ENCODE measurements at places on chromosomes 13 and 19.

DNA sequence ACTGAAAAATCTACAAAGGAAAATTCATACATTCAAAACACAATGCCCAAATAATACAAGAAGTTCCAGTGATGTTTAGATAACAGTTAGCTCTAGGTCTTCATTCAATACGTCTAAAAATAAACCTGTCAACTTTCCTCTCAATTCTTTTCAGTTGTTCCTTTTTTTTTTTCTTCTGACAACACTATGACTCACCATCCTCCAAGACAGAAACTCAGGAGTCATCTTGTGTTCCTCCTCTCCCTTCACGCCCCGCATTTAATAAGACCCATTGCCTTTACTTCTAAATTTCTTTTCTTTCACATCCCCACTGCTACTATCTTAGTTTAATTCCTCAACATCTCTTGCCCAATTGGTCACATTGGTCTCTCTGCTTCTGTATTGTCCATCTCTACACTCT is 759.9 kb downstream of the GPC5 start:
- DNase-seq = no peak

DNA sequence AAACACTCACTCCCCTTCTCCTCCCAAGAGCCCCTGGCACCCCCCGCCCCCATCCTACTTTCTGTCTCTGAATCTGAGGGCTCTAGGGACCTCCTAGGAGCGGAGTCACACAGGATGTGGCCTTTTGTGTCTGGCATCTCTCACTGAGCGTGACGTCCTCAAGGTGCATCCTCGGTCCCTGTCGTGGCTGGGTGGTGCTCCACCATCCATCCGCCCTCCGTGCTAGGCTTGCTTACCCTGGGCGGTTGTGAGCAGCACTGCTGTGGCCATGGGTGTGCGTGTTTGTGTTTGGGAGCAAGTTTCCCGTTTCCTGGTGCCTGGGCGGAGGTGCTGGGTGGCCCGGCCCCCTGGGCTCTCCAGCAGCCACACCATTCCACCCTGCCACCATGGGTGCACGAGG is 12.2 kb downstream of the PLEKHJ1 start:
- DNase-seq = no peak

DNA sequence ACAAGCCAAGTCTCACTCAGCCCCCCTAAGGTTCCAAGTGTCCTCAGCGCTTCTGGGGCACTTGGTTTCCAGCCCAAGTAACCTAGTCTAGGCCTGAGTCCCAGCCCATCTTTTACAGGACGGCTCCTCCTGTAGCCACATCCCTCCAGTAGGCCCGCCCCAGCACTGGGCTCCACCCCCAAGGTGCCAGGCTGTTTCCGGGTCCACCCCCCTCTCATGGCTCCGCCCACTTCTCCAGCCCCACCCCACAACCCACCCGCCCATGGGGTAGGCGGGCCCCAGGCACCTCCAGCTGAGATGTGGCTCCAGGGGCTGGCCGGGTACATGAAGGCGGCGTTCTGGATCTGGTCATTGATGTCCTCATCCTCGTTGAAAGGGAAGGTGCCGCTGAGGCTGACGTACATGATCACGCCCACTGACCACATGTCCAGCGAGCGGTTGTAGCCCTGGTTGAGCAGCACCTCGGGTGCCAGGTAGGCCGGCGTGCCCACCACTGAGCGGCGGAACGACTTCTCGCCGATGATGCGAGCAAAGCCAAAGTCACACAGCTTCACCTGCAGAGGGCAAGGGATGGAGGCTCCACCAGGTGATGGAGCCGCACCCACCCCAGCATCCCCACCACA is 17.2 kb upstream of the DACT3 start:
- DNase-seq = peak; percentile 70

GRCh38 chr19:17996826-17997316 is 11.1 kb upstream of the ARRDC2 start:
- DNase-seq = peak; percentile 97

DNA sequence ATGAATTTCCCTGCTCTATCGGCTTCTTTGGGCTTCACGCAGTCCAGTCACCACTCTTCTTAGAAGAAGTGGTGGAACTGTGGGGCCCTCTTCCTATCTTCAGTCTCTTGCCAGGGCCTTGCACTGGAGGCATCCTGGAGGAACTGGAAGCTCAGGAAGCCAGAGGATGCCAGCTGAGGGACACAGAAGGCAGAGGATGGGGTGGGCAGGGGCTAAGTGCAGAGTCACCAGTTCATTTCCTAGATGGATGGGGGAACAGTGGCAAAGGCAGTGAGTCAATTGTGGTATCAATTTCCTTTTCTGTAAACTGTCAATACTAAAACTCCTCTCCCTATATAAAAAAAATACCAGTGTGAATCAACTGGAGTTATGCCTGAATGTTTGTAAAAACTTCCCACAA is 419.7 kb downstream of the KLF12 start:
- no peak for DNase-seq

DNA sequence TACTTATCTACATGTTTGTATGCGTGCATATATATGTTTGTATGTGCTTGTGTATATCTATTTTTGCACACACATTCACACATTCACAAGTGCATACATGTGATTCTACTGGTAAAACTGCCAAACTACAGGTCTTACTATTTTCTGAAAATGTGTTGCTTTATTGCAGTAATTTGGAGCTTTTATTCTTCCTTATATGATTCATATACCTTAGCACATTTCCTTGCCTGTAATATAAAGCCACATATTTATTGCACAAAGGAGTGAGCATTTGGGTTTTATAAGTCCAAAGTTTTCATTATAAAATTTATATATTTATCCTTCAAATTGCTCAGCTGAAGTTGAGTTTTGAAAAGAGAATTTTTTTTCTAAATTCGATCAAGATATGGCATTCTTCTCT is 1120.4 kb upstream of the PCDH9 start:
- no peak for DNase-seq

- no peak for DNase-seq
These were observed 500.5 kb upstream of the SPRY2 start for GRCh38 chr13:80841414-80841813.

DNA sequence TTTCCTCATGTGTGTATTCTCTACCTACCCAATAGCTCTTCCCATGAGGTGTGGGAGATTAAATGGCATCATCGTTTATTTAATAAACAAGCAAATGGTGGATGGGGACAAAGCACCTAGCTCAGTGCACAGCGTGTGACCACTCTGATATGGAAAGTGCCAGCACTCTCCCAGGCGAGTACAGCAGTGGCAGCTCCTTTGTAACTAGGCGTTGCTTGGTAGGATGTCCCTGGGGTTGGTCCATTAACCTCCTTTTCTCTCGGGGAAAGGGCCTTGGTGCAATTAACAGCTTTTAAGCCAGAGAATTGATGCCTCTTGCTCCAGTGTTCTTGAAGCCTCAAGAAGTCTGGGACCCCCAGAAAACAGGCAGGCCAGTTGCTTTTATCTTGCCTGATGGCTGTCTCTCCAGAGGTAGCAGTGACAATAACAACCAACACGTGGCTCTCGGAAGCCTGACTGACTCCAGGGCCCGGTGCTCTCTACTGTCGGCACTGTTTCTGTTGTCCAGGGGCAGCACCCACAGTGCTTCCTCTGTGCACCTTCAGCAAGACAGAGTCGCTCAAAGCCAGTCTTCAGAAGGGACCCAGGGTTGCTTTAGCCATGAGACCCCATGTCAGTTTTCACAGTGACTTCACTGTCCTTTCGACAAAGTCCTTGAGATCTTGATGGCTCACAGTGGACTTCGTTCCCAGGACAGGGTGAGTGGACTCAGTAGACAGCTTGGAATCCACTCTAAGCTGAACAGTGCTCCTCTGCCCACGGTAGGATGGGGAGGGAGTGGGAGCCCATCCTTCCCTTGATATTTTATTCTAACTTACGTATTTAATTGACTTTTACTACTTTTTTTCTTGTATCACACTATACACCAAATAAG is 33.9 kb upstream of the NPAS1 start:
- DNase-seq = no peak

DNA sequence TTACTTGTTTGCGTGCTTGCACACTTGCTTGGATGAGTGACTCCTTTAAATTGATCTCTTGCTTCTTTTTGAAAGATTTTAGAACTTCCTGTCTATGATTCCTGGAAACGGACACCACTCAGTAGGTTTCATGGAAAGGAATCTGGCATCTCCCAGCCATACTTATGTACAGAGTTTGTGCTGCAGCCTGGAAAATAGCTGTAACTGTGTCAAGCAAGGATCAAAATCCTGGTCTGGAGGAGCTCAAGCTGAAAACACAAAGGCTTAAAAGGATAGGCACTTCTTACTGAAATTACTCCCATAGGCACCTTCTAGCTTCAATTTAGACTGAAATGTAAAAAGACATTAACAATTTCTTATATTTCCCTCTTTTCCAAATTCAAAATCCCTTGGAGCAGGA is 1.4 kb upstream of the FREM2 start:
- no peak for DNase-seq

DNA sequence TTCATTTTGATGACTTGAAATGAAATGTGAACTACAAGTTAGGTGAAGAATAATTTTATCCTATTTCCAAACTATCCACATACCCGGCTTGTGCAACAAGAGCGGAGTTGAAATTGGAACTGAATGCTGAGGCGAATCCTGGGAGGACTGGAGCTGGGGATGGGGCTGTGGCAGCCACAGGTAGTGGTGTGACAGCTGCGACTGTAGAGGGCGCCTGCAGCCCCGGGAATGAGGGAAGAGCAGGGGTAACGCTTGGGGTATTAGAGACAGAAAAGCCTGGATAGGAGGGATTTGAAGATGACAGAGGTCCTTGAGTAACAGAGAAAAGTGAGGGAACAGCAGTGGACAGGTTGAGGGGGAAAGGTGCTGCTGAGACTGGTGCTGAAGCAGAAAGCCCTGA is 22.0 kb upstream of the STOML3 start:
- no peak for DNase-seq

- DNase-seq = no peak
These were observed 13.9 kb downstream of the NFIX start for GRCh38 chr19:13008926-13009787.

- DNase-seq = no peak
These were observed 49.1 kb downstream of the SAE1 start for GRCh38 chr19:47179653-47180310.

- DNase-seq = no peak
These were observed 193.7 kb upstream of the RXFP2 start for GRCh38 chr13:31545616-31546015.

DNA sequence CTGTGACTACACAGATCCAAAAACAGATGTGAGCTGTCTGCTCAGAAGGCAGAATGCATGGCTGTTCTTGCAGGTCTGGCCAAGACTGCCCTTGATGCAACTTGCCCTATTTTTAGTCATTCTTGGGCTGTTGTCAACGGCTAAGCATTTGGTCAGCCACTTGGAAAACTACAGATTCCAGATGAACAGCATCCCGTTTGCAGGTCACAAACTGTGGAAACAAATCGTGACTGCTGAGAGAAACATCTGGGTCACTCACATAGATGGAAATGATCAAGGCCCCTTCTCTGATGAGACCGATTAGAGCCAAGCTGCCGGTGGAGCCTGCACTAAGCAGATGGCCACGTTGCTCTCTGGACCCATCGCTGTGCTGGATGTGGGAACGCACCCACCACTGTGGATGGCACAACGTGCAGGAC is 15.4 kb upstream of the METTL21C start:
- DNase-seq = no peak

DNA sequence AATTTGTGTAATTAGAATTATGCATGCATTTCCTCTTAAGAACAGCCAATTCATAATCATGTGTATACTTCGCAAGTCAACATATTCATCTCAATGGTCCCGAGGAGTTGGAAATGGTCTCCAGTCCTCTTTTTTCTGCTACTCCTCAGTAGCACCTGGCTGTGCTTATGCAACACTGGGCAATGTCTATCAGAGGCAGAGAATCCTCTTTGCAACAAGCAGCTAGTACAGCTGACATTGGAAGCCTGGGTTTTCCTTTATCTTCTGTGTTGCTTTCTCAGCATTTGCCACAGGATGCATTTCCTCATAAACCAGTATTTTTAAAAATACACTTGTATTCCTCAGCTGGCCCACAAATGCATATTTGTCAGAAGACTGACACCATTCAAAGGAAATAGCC is 405.3 kb upstream of the GPC6 start:
- DNase-seq = no peak

All from activated naive CD4-positive, alpha-beta T cell treated with anti-CD3 and anti-CD28 coated beads, Interleukin-2, amount 50 U/mL, for 72 hours (primary cell).